Stomach (tissue), 19 donors: ENCODE measurements at places on chromosomes 5 and 9.

DNA sequence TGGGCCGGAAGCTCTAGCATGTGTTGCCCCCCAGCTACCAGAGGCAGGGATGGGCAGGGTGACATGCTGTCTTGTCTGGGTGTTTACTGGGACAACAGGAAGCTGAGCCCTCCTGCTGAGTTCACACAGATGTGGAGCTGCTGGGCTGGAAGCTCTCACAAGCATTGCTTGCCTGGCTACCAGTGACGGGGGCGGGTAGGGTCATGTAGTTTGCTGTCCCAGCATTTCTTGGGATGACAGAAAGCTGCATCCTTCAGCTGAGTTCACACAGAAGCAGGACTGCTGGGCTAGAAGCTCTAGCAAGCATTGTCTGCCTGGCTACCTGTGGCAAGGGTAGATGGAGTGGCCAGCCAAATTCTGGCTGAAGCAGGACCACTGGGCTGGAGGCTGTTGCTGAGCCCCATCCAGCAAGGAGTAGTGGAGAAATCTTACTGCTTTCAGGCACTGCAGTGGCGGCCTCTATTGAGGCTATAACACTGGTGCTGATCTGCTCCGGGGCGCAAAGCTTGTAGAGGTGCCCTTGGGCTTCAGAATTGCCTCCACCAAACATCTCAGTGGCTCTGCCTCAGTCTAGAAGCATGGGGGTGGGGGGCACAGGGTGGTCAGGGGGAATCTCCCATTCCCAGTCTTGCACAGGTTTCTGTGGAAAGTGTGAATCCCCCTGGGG is 25.1 kb downstream of the POLK start:
- DNase-seq = no peak
- H3K36me3 ChIP-seq = peaks cover 8% of the 10 kb centered on the region
- no peak overlapping the region for H3K27ac ChIP-seq
- peaks cover 24% of the 10 kb centered on the region for H3K4me1 ChIP-seq
- H3K4me3 ChIP-seq = no peak overlapping the region

GRCh38 chr9:133583586-133583985 is 25.6 kb downstream of the FAM163B start:
- DNase-seq = no peak
- no peaks in the 10 kb centered on the region for H3K27me3 ChIP-seq
- no peaks in the 10 kb centered on the region for H3K36me3 ChIP-seq
- no peak overlapping the region for H3K4me3 ChIP-seq
- H3K27ac ChIP-seq = no peak overlapping the region

- no peak overlapping the region for H3K4me3 ChIP-seq
- H3K27ac ChIP-seq = no peak overlapping the region
- peaks cover 20% of the 10 kb centered on the region for H3K36me3 ChIP-seq
These were observed 44.5 kb downstream of the CAMSAP1 start for GRCh38 chr9:135862809-135863208.

DNA sequence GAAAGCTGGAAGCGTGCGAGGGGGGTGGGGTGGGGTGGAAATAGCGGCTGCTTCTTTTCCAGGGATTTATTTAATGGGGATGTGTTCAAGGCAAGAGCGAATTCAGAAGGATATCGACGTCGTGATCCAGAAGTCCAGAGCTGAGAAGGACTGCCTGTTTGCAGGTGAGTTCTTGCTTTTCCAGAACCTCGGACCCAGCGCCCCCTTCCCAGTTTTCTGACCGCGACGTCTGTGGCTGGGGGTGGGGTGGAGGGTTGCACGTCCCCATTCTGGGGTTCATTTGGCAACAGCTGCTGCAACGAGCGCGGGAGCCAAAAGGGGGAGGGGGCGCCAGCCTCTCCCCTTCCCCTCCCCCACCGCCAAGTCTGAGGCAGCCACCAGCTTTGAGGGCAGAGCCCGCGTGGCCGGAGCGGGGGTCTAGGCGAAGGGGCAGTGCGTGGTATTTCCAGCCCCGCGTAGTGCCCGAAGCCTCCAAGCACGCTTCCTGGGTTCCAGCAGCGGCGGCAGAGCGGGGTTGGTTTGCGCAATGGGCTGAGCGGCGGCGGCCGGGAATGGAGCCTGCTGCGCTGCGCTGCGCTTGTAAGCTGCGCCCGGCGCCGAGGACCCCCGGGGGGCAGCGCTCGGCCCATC is 701 bp downstream of the PARP8 start:
- peaks cover 13% of the 10 kb centered on the region for H3K4me1 ChIP-seq
- no peaks in the 10 kb centered on the region for H3K36me3 ChIP-seq
- no peaks in the 10 kb centered on the region for H3K27me3 ChIP-seq
- peak overlapping the region; percentile 85 for H3K4me3 ChIP-seq
- DNase-seq = peak; percentile 63

DNA sequence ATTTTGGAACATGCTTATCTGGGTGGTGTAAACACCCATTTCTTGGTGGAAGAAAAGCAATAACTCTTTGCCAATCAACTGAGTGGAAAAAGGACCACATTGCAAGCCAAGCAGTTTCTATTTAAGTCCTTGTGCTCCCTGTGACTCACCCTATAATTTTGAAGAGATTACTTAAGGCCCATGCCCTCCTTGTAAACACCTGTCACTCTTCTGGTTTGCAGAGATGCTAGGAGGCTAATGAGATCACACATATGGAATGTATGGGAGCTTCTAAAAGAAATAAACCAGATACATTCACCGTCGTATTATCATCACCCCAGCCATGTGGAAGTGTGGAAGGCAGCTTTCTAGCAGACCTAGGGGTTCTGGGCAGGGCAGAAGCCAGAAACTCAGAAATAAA is 337.1 kb downstream of the GADD45G start:
- peaks cover 13% of the 10 kb centered on the region for H3K4me1 ChIP-seq
- H3K27me3 ChIP-seq = no peaks in the 10 kb centered on the region
- no peak overlapping the region for H3K27ac ChIP-seq
- DNase-seq = no peak
- H3K4me3 ChIP-seq = no peak overlapping the region

DNA sequence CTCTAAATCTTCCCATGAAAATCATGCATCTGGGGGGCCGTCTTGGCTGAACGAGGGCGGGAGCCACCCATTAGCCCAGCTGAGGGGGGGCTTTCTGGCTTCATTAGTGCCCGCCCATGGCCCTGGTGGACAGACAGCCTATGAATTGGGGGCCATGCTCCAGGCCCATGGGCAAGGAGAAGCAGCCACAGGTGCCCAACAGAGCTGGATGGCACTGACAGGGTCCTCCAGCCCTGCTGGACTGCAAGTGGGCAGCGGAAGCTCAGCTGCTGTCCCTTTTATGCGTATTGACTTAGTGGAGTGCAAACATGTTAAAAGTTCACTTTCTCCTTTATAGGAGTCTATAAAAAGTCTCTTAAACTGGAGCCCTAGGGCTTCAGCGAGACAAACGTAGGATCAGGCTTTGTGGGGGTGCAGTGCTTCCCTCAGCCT is 75.3 kb downstream of the MACROH2A1 start:
- H3K27me3 ChIP-seq = no peaks in the 10 kb centered on the region
- H3K36me3 ChIP-seq = no peaks in the 10 kb centered on the region
- DNase-seq = no peak
- no peaks in the 10 kb centered on the region for H3K4me1 ChIP-seq

DNA sequence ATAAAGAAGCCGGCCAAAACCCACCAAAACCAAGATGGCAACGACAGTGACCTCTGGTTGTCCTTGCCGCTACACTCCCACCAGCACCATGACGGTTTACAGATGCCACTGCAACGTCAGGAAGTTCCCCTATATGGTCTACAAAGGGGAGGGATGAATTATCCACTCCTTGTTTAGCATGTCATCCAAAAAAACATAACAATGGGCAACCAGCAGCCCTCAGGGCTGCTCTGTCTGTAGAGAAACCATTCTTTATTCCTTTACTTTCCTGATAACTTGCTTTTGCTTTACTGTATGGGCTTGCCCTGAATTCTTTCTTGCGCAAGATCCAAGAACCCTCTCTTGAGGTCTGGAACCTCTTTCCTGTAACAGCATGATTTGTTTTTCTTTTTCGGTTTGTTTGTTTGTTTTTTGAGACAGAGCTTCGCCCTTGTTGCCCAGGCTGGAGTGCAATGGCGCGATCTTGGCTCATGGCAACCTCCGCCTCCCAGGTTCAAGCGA is 2.0 kb upstream of the UAP1L1 start:
- peaks cover 31% of the 10 kb centered on the region for H3K27me3 ChIP-seq
- H3K36me3 ChIP-seq = peaks cover 7% of the 10 kb centered on the region
- H3K4me1 ChIP-seq = peaks cover 49% of the 10 kb centered on the region
- H3K27ac ChIP-seq = no peak overlapping the region
- no peak overlapping the region for H3K4me3 ChIP-seq

GRCh38 chr9:120970244-120970643 is 43.6 kb upstream of the TRAF1 start:
- no peaks in the 10 kb centered on the region for H3K27me3 ChIP-seq
- no peak for DNase-seq
- H3K4me1 ChIP-seq = peaks cover 22% of the 10 kb centered on the region
- H3K27ac ChIP-seq = no peak overlapping the region

- H3K27ac ChIP-seq = peak overlapping the region; percentile 23
- H3K4me3 ChIP-seq = no peak overlapping the region
- DNase-seq = no peak
These were observed 453.3 kb downstream of the BNC2 start for GRCh38 chr9:16417161-16417560.

DNA sequence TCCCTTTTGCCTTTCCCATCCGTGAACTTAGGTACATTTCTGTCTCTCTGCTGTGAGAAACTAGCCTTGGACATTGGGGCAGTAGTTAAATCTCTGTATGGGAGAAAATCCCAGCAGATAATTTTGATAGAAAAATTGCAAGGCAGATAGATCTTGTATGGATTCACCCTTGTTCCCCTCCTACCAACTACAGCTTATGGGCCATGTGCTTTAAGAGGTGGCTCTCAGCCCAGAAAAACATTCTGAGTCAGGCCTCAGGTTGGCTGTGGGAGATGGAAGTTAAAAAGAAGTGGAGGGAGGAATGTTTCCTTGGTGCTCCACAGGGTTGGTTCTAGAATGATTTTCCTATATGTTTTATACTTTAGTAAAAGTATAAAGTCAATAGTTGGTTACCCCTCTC is 1.4 kb upstream of the KDM3B start:
- peaks cover 41% of the 10 kb centered on the region for H3K36me3 ChIP-seq
- no peaks in the 10 kb centered on the region for H3K27me3 ChIP-seq
- H3K4me3 ChIP-seq = no peak overlapping the region

GRCh38 chr5:126745259-126745992 is 31.5 kb upstream of the LMNB1 start:
- no peaks in the 10 kb centered on the region for H3K27me3 ChIP-seq
- no peak overlapping the region for H3K27ac ChIP-seq

- peaks cover 4% of the 10 kb centered on the region for H3K27me3 ChIP-seq
- DNase-seq = peak; percentile 46
- no peaks in the 10 kb centered on the region for H3K36me3 ChIP-seq
- peak overlapping the region; percentile 62 for H3K4me3 ChIP-seq
These were observed 248.6 kb upstream of the ANKRD55 start for GRCh38 chr5:56481428-56482357.

GRCh38 chr5:135326296-135327254 is 72.5 kb downstream of the MACROH2A1 start:
- no peak overlapping the region for H3K27ac ChIP-seq
- H3K27me3 ChIP-seq = no peaks in the 10 kb centered on the region
- peaks cover 16% of the 10 kb centered on the region for H3K4me1 ChIP-seq

DNA sequence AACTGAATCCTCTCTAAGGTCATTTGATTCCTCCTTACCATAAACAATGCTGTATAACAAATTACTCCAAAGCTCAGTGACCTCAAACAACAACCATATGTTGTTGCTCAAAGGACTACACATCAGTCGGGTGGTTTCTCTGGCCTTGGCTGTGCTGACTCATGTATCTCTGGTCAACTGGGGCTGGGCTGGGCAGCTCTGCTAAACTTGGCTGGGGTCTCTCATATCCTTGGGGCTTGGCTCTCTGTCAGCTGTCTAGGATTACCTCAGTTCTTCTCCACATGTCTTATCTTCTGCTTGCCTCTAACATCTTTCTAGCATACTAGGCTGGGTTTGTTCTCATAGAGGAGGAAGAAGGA is 86.4 kb downstream of the GALNT10 start:
- peaks cover 24% of the 10 kb centered on the region for H3K4me1 ChIP-seq
- no peak for DNase-seq

- no peaks in the 10 kb centered on the region for H3K4me1 ChIP-seq
- no peak overlapping the region for H3K4me3 ChIP-seq
- H3K27ac ChIP-seq = no peak overlapping the region
- H3K27me3 ChIP-seq = no peaks in the 10 kb centered on the region
- no peaks in the 10 kb centered on the region for H3K36me3 ChIP-seq
- no peak for DNase-seq
These were observed 131.5 kb downstream of the ATPSCKMT start for GRCh38 chr5:10118150-10118549.

GRCh38 chr5:162685302-162685701 is 617.7 kb downstream of the GABRG2 start:
- no peak overlapping the region for H3K27ac ChIP-seq
- no peaks in the 10 kb centered on the region for H3K36me3 ChIP-seq
- H3K27me3 ChIP-seq = no peaks in the 10 kb centered on the region

GRCh38 chr9:81245254-81245956 is 443.9 kb downstream of the TLE1 start:
- no peak overlapping the region for H3K4me3 ChIP-seq
- H3K27ac ChIP-seq = no peak overlapping the region
- H3K36me3 ChIP-seq = no peaks in the 10 kb centered on the region

DNA sequence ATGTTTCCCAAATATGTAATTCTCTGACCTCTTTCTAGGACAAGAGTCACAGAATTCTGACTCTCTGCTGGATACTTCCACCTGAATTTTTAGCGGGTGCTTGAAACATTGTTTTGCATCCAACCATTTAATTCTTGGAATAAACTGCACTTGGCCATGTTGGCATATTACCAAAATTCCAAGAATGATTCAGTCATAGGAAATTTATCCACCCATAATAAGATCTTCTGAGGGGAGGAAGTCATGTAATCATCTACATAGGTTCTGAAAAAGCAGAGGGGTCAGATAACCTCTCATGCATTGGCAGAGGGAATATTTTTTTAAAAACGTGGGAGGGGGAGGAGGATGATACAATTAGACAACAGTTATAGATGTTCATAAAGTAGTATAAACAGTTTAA is 156.9 kb downstream of the PAM start:
- no peaks in the 10 kb centered on the region for H3K27me3 ChIP-seq
- H3K36me3 ChIP-seq = no peaks in the 10 kb centered on the region
- peaks cover 4% of the 10 kb centered on the region for H3K4me1 ChIP-seq

- H3K27ac ChIP-seq = no peak overlapping the region
- H3K4me1 ChIP-seq = no peaks in the 10 kb centered on the region
- no peaks in the 10 kb centered on the region for H3K36me3 ChIP-seq
- no peak for DNase-seq
- no peak overlapping the region for H3K4me3 ChIP-seq
- no peaks in the 10 kb centered on the region for H3K27me3 ChIP-seq
These were observed 4.0 kb upstream of the NIPSNAP3A start for GRCh38 chr9:104743376-104743985.

- DNase-seq = no peak
- H3K4me3 ChIP-seq = no peak overlapping the region
- H3K27me3 ChIP-seq = no peaks in the 10 kb centered on the region
These were observed 72.0 kb upstream of the GABRA1 start for GRCh38 chr5:161775891-161776290.

- no peaks in the 10 kb centered on the region for H3K4me1 ChIP-seq
- peak; percentile 28 for DNase-seq
- no peak overlapping the region for H3K27ac ChIP-seq
- H3K36me3 ChIP-seq = no peaks in the 10 kb centered on the region
These were observed 256.3 kb downstream of the NFIB start for GRCh38 chr9:14057368-14058324.
